ENCODE measurements at places on chromosomes 7 and 10.

DNA sequence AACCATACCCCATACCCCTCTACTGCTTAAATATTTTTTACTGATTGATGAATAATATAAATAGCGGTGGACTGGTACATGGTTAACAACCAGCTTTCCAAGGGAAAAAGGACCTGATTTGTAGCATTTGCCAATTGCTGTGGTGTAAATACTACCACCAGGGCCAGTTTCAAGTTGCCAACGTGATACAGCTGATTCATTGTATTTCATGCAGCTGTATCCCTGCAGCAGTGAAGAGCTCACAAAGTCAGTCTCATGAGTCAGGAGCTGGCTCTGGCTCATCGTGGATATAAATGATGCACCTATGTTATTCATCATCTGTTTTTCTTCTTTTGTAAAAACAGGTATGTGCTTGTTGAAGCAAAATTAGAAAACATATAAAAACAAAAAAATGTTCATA lies 15.2 kb downstream of the CALML5 start:
- no peak for DNase-seq

GRCh38 chr10:112898540-112899390 lies 51.3 kb upstream of the TCF7L2 start:
- no peak for DNase-seq

GRCh38 chr7:84823530-84823929 lies 363.3 kb downstream of the SEMA3D start:
- no peak for DNase-seq

DNA sequence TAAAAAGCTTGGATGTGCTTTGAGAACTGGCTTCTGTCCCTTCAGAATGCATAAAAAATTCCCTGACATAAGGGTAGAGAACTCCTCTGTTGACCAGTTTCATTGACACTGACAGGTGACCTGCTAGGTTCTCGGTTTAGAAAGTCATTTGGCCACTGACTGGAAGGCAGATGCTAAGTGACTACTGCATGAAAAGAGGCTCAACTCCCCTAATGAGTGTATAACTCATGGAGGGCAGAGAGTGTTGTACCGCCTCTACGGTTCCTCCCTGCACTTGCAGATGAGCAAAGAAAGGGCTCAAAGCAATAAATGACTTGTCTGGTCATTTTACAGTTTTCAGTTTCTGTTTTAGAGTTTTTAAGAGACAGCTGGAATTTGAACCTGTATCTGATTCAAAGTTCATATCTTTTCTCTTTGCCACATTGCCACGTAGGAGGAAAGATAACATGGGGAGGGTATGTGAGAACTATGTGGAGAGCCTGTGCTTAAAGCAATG lies 2.9 kb upstream of the FGL2 start:
- no peak for DNase-seq

GRCh38 chr7:32074787-32075585 lies 4.8 kb upstream of the PDE1C start:
- no peak for DNase-seq

DNA sequence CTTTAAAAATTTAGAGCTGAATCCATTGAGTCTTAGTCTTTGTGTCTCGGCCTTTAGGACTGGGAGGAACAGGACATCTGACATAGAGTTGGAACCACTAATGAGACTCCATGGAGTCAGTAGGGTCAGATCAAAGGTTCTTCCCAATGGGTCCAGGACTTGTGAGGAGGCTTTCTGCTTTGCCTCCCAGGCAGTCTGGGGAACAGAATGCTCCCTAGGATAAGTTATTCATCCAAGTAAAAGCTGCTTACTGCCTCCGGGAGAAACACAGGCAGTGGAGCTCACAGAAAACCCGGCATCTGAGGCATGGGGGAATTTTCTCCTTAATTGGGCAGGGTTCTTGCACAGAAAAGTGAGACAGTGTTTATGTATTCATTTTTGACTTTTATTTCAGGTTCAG lies 216.4 kb downstream of the SEC23IP start:
- no peak for DNase-seq

Data from NCI-H510A treated with DMSO at 0.1 percent for 48 hours (cell line).